ENCODE measurements at places on chromosomes 4 and X.

- no peak for DNase-seq
These were observed 598.4 kb upstream of the FAM241A start for GRCh38 chr4:111546881-111547280.

DNA sequence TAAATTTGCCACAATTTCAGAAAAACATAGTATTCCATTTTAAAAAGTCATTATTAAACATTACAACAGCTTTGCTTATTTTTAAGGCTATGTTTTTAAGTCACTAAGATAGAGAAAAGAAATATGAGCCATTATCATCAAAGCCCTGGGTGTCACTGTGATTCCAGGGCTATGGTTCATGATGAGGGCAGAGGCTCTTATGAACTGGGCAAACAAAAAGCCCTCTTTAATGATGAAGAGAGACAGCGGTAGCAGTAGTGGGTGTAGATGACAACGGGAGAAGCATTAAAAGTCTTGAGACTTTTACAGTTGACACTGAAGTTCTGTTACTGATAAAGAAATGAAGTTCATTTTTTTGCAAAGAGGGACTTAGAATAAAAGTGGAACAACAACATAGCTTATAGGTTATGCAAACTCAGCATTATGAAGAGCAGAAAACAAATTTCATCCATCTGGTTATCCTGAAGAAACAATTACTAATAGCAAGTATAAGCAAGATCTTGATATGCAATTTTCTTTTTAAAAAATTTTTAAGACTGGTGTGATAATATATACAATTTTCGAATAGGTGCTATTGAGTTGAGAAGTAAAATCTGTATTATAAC, 202.7 kb upstream of the ETNPPL start:
- DNase-seq: no peak

GRCh38 chr4:79526641-79527565, 118.9 kb upstream of the GK2 start:
- no peak for DNase-seq

GRCh38 chr4:110365761-110366160, 110.2 kb upstream of the ENPEP start:
- DNase-seq: no peak

GRCh38 chr4:65917486-65917885, 247.2 kb upstream of the EPHA5 start:
- DNase-seq: no peak

- DNase-seq: no peak
These were observed 32.9 kb downstream of the KDR start for GRCh38 chr4:55092504-55092903.

- DNase-seq: no peak
These were observed 43.1 kb upstream of the GPR78 start for GRCh38 chr4:8537041-8537461.

- no peak for DNase-seq
These were observed 1844.4 kb upstream of the PCDH10 start for GRCh38 chr4:131304686-131305085.

GRCh38 chrX:9149501-9150245, 115.7 kb upstream of the FAM9B start:
- no peak for DNase-seq

DNA sequence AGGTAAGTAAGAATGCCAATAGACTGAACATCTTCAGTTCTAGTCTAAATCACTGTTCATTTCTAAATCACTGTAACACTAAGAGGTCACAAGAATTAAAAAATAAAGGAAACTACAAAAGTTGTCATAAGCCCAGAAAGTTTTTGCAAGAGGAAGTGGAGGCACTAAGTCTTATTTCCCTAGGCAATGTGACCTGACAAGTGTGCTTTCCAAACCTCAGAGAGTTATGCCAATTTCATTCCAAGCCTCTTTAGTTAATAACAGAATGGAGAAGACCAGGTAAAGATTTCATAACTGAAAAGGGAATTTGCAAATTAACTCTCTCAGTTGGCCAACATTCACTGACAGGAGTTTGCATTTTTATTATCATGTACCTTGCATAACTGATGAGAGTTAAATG, 40.5 kb downstream of the BBS12 start:
- no peak for DNase-seq

DNA sequence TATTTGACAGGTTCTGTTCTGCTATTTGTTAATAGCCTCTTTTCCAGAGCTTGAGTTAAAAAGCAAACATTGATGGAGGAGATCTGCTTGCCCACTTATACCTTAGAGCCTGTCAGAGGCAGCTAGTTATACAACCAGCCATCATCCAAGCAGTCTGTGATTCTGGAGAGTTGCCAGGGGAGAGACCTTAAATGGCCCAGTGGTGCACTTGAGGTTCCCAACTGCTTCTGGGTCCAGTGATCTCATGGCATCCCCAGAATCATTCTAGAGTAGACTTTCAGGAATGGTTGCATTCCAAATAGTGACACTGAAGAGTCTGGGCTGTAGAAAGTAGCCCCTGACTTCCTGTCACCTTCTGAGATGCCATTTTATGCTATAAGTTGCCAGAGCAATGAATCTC, 160.7 kb downstream of the FHIP1A start:
- DNase-seq: no peak

GRCh38 chr4:99379571-99379970, 27.0 kb upstream of the ADH1C start:
- no peak for DNase-seq
